ENCODE measurements at places on chromosomes 16 and 17. TPM values are rescaled to one million over a fixed set of nuclear protein-coding genes. Genes with fewer than 3 reads are reported as not detected.

Gene MAF
- 24.5 TPM for total RNA-seq

- no peak for DNase-seq
These were observed 4.8 kb upstream of the CD300A start for GRCh38 chr17:74461611-74462010.

- DNase-seq, result no peak
These were observed 73.6 kb downstream of the GPRC5B start for GRCh38 chr16:19810817-19811731.

GRCh38 chr16:90019543-90020259 is 445 bp upstream of the DBNDD1 start:
- no peak for DNase-seq

- DNase-seq, result peak; percentile 43
These were observed 11.1 kb upstream of the ABR start for GRCh38 chr17:1190751-1191331.

Gene CFAP119
- total RNA-seq, result 3.9 TPM

DNA sequence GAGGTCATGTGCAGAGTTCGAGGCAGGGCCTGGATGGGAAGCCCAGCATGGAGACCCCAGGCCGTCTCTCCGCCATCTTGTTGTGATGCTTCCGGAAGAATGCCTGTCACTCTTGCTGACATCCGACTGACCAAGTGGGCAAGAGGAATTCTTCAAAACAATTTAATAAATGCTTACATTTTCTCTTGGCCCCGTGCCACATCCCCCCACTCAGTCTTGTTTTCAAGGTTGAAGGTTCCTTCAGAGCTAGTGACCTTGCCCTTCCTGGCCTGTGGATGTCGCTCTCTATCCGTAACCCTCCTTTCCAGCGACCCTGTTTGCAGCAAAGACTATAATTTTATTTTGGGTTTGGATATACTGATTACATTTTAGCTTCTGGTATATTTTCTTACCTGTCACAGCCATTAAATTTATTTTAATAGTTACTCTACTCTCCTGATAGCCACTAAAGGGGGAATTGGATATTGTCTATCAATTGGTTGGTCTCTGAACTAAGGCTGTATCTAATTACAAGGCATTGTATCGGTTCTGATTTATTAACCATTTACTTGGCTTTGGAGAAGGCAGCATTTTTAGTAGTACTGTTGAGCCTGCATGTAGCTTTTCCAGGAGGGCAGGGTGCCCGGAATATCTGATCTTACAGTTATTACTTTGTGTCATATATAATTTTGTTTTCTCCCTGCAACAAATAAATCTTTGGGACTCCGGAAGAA is 264.5 kb downstream of the WWOX start:
- no peak for DNase-seq

Gene FOXN1
- total RNA-seq, result not detected

GRCh38 chr16:80462917-80463316 is 77.9 kb upstream of the DYNLRB2 start:
- no peak for DNase-seq

DNA sequence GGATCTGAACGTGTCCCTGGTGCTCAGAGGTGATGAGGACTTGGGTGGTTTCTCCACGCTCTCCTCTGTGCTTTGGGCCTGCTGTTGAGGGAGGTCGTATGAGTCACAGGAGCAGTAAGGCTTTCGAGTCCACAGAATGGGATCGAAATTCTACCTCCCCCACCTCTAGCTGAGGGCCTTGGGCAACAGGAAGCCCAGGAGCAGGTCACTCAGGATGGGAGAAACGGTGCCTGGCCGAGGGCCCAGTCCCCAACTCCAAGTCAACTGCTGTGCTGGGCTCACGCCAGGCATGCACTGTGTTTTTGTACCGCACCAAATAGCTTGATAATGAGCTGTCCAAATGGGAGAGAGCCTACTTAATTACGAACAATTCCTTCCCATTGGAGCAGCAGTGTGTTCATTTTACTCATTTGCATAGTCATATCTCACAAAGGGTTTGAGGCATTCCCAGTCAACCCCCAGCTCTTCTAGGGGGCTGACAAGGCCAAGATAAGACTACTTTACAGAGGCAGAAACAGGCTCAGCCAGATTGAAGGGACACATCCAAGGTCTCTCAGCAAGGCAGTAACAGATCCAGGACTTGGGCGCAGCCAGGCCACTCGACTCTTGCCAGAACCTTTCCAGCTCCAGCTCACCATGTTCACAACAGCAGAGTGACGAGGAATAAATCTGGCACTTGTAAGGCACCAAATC is 53.6 kb downstream of the WNT3 start:
- DNase-seq, result peak; percentile 68

Gene HSD11B2
- total RNA-seq, result 6.1 TPM

Gene SLC13A2
- not detected for total RNA-seq

Gene DPEP1
- total RNA-seq, result not detected

Gene TM4SF5
- total RNA-seq, result not detected
